ENCODE measurements at places on chromosomes 3 and 15.

DNA sequence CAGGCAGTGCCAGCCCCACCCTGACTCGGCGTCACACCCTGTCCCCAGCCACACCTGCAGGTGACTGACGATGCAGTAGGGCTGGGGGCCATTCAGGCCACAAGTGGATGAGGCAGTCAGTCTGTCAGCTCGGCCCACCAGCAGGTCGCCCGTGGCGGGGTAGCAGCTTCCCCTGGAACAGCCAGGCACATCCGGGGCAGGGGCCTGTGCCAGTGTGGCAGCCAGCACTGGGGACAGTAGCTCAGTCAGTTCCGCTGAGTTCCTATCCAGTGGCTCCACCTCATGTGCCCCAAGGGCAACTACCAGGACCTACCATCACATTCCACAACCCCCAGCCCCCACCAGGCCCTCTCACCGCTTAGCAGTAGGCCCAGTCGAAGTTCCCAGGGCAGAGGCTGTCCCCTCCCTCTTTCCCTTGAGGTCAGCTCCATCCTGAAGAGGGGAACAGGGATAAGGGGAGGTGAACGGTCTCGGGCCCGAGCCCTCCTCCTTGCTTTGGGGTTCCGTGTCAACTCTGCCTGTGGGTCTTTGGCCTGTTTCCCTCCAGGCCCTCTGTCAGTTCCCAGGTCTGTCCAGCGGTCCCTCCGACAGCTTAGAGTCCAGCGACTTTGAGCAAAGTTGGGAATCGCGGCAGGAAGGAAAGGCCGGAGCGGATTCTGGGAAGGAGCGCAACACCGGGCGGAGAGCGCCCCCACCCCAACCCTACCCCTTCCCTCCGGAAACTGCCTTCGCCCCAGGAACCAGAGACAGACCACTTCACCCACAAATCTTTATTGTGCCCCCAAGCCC is at the start of gene LAMB2:
Gene LAMB2, minus strand, starts transcription at position 614 of the 789 bp plus-strand sequence. Its CDS starts 183 bp downstream, at position 431.
- no peak for DNase-seq

DNA sequence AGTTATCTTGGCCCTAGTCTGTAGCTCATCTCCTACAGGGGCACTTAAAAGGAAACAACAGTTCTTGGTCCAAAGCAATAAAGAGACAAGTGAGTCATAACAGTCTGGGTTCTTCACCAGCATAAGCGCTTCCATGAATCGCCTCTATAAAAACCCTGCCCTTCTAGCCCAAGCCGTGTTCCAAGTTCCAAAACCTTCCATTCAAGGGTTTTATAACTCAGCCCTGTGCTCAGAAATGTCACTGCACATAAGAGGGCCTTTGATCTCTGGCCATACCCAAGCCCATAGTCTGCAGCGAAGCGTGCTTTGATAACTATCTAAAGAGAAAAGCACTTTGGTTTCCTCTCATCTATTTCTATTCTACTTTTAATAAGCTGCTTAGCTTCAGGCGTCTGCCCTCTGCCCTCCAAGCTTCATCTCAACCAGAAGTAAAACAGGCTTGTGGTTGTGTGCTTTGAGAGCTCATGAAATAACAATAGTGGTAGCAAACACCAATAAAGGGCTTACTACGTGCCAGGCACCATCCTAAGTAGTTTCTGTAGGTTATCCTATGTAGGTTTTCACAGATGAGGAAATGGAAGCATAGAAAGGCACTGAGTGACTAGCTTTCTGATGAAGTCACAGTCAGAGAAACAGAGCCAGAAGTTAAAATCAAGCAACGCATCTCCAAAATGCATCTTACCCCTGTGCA is 64.0 kb upstream of the AKAP13 start:
- no peak for DNase-seq

DNA sequence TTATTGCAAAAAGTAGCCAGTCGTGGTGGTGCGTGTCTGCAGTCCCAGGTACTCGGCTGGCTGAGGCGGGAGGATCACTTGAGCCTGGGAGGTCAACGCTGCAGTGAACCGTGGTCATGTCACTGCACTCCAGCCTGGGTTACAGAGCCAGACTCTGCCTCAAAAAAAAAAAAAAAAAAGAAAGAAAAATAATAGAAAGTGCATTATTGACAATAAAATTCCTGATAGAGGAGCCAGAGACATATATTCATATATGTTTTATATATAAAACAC is 43.6 kb upstream of the PYDC2 start:
- DNase-seq = no peak

GRCh38 chr15:97961067-97961954 is 808 bp downstream of the ARRDC4 start:
- DNase-seq = peak; percentile 4

DNA sequence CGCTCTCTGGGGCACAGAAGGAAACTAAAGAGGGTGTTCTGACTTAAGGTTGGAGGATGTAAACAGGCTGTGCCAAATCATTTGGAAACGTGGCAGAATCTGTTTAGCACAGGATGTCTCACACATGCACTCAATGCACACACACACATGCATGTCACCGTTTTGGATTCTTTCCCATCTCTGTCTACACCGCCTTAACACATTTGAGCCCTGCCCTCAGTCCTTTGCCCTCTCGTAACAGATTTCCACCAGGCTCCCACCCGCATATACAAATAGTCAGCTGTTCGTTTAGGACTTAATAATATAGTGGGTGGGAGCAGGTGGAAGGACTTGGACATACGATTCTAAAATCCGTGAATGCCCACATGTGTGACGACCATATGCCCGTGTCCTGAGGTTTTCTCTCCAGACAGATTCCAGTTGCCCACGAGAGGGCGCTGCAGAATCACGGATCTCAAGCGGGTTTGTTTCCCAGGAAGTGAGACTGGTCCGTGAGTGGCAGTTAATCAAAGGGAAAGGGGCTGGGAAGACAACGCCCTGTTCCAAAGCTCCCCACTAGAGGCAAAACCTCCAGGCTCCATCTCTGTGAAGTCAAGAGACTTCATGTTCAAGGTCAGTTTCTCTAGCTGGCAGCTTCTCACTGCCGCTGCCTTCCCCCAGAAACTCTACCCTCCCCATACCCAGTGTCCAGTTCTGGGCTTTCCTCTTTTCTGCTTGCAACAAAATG is 44.5 kb downstream of the NOX5 start:
- peak; percentile 56 for DNase-seq

GRCh38 chr3:11481556-11481955 is 162.2 kb downstream of the VGLL4 start:
- DNase-seq = no peak

DNA sequence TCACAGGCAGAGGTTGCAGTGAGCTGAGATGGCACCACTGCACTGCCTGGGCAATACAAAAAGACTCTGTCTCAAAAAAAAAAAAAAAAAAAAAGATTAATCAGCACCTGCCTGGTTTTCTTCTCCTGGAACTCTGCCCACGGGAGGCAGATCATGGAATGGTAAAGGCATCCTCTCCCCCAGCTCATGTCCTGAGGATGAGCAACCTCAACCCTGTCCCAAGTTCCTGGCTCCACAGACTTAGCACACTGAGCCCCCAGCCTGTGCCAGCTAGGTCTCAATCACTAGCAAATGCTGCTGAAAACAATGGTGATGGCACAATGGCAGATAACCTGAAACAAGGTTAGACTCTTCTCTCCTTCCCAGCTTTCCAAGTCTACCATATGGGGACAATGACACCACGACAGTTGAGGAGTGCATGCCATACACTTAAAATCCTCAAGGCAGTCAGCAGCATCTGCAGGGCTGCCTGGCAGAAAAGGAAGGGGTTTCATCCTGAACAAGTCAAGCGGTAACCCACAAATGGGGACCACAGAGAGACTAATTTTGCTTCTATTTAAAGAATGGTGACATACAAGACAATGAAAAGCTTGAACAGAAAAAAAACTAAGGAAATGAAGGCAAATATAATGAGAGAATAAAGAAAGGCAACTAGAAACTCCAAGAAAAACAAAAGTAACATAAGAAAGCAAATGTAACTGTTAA is 4.8 kb downstream of the CLN6 start:
- no peak for DNase-seq

- no peak for DNase-seq
Observed at GRCh38 chr3:126496894-126497850, 20.4 kb downstream of the UROC1 start.

DNA sequence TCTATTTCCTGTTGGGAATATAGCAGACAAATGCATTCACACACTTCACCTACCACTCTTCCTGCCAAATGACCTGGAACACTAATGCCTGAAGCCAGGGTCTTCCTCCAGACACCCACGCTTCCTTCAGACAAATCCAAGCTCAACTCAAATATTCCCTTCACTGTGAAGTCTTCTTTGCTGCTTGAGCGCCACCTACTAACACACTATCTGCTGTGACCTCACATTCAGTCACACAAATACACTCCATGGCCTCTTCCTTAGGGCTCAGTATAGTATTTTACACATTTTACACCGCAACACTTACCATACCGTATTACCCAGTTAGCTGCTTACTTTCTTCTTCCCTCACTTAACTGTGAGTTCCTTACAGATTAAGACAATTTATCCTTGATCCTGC is 149.4 kb downstream of the SHOX2 start:
- no peak for DNase-seq

DNA sequence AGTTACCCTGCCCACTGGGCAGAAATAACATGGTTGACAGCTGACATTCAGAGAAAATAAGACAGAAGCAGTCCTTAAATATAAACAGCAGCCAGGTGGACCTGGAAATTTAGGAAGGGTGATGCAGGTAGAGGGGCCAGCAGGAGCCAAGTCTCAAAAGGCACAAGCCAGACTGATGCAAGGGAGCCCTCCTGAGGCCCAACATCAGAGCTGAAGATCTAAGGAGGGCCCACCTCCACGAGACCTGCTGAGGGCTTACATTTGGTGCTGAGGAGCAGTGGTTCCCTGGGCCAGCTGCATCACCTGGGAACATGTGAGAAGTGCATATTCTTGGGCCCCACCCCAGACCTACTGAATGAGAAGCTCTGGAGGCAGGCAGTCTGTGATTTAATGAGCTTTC is 105.5 kb upstream of the TRIM42 start:
- no peak for DNase-seq

DNA sequence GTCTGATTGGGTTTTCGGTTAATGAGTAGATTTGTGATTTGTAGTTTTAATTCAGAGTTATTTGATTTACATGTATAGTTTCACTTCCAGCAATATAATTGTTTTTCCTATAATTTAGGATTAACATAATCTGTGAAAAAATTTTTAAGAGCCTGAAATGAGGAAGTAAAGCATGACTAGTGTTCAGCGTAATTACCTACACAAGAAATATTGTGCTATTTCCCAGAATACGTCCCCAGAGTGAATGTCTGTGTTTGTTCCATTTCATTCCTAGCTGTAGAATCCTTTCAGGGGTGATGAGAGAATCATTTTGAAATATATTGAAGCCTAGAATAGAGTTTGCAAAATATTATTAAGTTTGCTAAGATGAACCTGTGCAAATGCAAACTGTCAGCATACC is 247.1 kb downstream of the BBX start:
- no peak for DNase-seq

GRCh38 chr3:120420928-120421551 is 29.8 kb downstream of the FSTL1 start:
- no peak for DNase-seq

- DNase-seq = peak; percentile 68
Observed at GRCh38 chr3:184320104-184320445, 5.7 kb downstream of the EIF4G1 start.

- no peak for DNase-seq
Observed at GRCh38 chr15:82597815-82598214, 49.3 kb downstream of the CPEB1 start.

DNA sequence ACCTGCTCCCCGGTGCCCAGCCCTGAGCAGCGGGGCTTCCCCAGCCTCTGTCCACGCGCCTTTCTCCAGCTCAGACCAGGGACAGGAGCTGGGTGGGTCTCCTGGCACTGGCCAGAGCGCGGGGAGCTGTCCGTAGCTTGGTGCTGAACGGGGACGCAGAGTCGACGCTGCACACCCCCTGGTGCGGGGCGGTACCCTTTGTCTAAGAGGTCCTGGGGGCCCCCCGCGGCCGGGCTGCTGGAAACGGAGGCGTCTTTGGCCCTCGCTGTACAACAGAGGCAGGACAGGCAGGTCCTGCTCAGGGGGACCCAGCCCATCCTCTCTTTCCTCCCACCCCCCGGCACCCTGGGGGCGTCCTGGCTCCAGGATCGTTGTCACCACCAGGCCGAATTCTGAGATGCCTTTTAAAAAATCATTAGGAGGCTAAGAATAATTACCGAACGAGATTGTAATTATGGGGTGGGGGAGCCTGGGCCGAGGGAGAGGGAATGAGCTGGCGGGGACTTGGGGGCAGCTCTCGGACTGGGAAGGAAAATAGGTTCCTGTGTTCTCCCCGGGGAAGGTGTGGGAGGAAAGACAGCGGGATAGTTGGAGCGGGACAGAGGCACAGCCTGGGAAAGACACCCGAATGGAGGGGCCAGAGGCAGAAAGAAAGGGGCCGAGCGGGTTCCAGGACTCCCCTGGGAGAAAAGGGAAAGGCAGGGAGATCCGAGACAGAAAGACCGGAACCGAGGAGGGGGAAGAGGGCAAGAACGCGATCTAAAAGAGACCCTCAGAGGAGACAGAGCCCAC is 4.1 kb upstream of the SKOR1 start:
- DNase-seq = no peak

DNA sequence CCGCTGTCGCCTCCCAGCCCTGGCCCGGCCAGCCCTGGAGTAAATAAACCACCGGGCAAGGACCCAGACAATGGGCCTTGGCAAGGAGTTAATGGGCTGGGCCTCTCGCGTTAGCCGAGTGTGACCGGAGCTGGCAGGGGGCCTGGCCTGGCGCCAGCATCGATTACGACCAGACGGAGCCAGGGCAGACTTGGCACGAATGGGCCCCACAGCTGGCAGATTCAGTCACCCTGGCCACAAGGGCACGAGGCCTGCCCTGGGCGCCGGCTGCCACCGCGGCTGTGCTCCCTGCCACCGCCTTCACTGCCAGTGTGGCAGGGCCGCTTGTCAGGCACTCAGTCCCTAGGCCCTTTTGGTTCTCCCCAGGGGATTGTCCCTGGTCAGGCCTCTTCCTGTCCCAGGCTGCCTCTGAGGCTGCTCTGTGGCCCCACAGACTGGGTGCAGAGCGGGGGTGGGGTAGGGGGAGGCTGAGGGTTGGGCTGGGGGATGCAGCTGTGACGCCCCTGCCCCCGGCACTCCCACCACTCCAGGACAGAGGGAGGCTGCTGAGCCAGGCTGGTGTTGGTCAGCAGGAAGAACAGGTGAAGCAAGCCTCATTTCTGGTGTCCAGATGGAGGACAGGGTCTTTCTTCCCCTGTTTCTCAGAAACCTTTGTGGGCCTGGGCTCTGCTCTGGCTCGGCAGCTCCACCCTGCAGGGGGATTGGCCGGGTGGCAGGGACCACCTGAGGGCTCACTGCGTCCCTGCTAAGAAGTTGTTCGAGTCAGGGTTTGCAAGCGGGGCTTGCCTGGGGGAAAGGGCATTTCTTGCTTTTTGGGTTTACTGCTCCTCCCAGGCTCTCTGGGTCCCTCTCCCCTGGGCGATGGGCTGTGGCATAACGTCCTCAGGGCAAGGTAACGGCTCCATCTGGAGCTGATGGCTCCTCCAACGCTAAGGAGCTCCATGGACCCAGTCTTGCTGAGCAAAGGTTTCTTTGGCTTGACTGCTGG is 30.5 kb upstream of the SRP14 start:
- DNase-seq = no peak

- DNase-seq = no peak
Observed at GRCh38 chr3:195172039-195172684, 98.8 kb downstream of the XXYLT1 start.

Measured in stimulated activated CD4-positive, alpha-beta T cell treated with anti-CD3 and anti-CD28 coated beads, Interleukin-4, amount 100 ng/mL, for 4 hours (primary cell).